ENCODE measurements at places on chromosomes 6 and 20.

GRCh38 chr6:87574237-87574804, 15.5 kb downstream of the RARS2 start:
- no peak for DNase-seq

DNA sequence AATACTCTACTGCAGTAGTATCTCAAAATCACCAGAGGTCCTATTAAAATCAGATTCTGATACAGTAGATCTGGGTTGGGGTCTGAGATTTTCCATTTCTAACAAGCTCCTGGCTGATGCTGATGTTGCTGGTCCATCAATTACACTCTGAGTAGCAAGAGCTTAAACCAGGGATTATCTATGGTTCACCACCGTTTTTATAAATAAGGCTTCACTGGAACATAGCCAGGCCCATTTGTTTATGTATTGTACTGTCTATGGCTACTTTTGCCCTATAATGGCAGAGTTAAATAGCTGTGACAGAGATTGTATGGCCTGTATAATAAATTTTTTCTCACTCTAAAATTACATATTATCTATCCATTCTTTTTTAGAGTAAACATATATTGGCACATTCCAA, 53.0 kb downstream of the NUDT3 start:
- no peak for DNase-seq

GRCh38 chr20:40006168-40006860, 682.7 kb downstream of the MAFB start:
- no peak for DNase-seq

GRCh38 chr6:158505194-158505593, 54.7 kb upstream of the TMEM181 start:
- DNase-seq = no peak

DNA sequence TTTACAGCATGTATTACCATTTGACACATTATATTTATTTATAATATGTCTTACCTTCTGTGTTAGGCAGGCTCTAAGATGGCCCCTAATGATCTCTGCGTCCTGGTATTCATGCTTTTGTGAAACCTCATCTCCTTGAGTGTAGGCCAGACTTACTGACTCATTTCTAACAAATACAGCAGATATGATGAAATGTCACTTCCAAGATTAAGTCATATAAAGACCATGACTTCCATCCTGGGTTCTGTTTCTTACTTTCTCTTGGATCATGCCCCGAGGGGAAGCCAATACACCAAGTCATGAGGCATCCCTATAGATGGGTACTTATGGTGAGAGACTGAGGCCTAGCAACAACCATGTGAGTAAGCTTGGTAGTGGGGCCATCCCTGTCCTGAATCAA, 30.2 kb downstream of the ZHX3 start:
- DNase-seq = no peak

DNA sequence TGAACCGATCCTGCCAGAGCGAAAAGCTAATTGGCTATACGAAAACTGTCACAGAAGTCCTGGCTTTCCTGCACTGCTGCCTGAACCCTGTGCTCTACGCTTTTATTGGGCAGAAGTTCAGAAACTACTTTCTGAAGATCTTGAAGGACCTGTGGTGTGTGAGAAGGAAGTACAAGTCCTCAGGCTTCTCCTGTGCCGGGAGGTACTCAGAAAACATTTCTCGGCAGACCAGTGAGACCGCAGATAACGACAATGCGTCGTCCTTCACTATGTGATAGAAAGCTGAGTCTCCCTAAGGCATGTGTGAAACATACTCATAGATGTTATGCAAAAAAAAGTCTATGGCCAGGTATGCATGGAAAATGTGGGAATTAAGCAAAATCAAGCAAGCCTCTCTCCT, 14.2 kb downstream of the CCR6 start:
- no peak for DNase-seq

GRCh38 chr6:51513891-51514747, 573.3 kb downstream of the PKHD1 start:
- DNase-seq = no peak

- no peak for DNase-seq
Measured at GRCh38 chr6:119727504-119728219, 378.1 kb upstream of the MAN1A1 start.

GRCh38 chr6:137399881-137400443, 94.2 kb downstream of the OLIG3 start:
- DNase-seq = no peak

GRCh38 chr6:141925001-141925400, 207.7 kb upstream of the GJE1 start:
- DNase-seq = no peak

- no peak for DNase-seq
Measured at GRCh38 chr20:53343448-53343847, 250.2 kb downstream of the ZNF217 start.

GRCh38 chr20:24746351-24746685, 202.8 kb upstream of the CST7 start:
- DNase-seq = no peak

DNA sequence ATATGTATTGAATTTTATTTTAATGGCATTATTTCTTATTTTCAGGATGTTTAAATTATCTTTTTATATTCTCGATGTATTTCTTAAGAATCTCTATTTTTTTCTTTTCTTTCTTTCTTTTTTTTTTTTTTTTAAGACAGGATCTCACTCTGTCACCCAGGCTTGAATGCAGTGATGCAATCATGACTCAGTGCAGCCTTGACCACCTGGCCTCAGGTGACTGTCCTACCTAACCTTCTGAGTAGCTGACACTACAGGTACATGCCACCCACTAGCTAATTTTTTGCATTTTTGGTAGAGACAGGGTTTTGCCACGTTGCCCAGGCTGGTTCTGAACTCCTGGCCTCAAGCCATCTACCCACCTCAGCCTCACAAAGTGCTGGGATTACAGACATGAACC, 143.8 kb upstream of the LAMA2 start:
- DNase-seq = no peak

DNA sequence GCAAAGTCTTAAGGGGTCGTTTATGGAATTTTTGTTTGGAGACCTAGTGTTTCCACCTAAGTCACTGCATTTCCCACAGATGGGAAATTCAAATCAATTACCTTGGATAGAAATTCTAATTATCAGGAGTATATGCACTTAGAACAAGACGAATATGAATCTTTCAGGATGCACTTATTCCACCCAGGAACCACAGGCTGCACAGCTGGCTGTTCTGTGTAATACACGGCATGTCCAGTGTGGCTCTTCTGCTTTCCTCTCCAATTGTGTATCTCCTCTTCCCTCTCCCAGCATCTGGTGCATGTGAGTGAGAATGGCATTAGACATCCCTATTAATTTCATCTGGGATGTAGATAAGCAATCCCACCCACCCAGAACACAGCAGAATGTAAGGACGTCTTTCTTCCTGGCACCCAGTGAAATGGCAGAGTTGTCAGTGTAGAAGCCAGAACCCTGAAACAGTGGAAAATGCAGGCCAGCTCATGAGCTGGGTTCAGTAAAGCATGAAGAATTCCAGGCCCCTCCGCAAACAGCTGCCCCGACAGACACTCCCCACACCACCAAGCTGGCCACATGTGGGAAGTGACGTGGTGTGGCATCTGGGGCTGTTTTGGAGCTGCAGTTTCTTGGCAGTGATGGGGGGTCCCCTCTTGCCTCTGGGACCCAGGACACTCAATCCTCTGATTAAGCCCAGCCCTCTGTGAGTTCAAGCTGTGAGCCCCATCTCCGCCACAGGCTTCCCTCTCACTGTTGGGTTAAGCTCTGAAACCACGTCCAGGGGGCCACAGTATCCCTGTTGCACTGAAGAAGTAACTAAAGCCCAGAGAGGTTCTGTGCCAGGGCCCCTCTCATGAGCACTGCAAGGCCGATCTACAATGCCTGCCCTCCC, 180.1 kb upstream of the CST7 start:
- DNase-seq = no peak

DNA sequence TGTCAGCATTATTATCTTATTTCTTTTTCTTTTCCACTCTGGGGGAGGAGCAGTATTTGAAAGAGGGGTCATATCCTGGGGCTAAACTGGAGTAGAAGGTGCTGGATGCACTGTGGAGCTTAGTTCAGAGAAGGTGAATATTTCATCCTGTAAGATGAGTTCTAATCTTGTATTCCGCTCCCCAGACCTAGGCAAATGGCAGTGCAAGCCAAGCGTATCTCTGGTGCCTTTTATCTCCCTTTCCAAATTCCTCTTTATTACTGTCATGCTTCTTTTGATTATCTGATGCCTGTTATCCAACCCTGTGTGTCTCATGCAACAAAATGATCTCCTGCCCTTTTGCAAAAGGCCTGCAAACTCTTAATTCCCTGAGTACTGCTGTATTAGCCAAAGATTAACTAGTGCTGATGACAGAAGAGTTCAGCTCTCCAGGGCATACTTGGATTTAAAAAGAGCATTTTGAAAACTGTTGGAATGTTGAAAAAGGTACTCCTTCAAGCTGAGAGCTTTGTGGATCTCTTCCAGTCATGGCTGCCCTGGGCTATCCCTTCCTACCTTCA, 138.0 kb downstream of the CARMIL1 start:
- no peak for DNase-seq

DNA sequence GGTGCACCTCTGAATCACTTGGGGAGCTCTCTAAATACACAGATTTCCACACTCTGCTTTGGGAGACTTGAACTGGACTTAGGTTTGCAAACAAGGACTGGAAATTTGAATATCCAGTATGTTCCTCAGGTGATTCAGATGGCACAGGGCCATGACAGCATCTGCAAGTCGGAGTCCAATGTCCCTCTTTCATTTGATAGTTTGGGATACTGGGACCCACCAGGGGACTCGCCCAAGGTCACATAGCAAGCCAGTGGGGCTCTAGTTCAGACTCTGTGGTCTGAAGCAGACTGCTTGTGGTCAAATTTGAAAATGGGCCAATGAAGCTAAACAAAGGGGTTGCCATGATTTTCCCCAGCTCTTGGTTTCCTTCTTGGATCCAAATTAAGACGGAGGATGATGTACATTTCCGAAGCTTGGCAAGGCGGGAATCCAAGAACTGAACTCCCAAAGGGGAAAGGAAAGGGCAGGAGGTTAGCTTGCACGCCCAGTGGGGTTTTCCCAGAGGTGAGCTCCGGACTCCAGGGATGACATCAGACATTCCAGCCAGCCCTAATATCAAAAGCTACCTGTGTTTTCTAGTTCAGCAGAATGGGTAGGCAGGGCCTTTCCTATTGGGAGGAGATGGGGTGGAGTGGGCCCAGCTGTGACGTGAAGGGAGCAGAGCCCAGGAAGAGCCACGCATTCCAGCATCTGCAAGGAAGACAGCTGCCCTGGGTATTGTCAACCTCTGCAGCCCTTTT, 3.4 kb upstream of the SYS1 start:
- DNase-seq = no peak

DNA sequence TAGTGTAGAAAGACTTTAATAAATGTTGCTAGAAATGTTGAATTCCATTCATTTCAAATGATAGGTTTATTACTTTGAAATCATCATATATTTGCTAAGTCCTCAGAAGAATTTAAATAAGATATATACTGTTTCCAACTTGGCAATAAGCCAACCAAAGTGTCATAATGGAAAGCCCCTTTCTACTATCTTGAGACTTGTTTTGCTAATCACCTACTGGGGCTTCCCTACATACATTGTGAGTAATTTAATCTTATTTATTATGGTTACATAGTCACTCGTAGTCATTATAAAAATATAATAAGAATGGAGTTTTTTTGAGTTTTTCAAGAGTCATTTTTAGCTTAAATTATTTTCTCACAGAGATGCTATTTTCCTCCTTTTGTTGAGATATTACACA, 20.7 kb downstream of the COL19A1 start:
- DNase-seq = no peak
